ENCODE measurements at places on chromosomes 7 and 10.

GRCh38 chr10:109898666-109899355 lies 24.5 kb downstream of the XPNPEP1 start:
- no peak for DNase-seq

DNA sequence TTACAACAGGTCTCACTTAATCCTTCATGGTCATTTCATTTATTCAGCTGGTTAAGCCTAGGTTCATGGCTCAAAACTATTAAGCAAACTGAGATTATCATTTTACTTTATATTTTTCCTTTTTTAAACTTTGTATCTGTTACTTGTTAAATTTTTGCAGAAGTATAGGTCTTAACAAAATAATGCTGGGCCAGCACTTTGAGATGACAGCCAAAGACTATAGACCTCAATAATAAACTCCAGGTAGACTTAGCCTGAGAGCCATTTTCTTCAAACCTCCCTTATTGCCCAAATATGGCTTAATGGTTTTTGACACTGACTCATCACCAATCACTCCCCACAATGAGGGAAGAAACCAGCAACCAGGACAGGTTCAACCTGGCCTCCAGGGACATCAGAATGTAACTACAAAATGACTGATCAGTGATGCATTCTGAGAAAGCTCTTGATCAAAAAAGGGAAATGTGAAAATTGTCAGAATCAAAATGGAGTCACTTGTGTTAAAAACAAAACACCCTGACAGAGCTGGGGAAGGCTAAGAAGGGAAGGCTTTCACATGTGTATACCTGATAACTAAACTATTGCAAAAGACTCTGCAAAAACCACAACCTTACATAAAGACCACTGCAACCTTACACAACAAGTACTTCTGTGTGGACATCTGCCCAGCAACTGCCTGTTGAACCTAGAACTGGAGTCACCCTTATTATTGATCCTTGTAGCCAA lies 2.1 kb upstream of the CCDC126 start:
- peak; percentile 74 for DNase-seq

DNA sequence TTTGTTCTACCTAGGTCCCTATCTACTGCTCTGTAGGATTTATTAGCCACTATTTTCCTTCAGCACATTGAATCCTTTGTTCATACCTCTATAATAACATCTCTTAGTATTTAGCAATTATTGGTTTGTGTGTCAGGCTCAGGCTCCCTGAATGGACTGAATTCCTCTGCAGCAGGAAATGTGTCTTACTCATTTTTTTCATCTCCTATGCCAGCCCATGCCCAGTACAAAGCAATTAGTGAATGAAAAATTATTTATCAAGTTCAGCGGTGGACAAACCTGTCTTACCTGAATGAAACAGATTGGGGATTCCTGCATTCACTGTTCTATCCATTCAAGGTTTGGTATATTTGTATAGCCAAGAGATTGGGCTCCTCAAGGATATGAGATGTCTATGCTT lies 53.7 kb downstream of the C1GALT1 start:
- DNase-seq, result no peak

- no peak for DNase-seq
These were observed 101.2 kb upstream of the TRIM24 start for GRCh38 chr7:138358850-138359341.

- no peak for DNase-seq
These were observed 495.2 kb downstream of the DNAJB6 start for GRCh38 chr7:157832006-157832405.

- DNase-seq, result no peak
These were observed 342.7 kb downstream of the CXCL12 start for GRCh38 chr10:44042075-44042770.

Measured in naive B cell (primary cell).